Activated T-cell treated with anti-CD3 and anti-CD28 coated beads for 48 hours (primary cell): ENCODE measurements at places on chromosomes 11 and 22.

DNA sequence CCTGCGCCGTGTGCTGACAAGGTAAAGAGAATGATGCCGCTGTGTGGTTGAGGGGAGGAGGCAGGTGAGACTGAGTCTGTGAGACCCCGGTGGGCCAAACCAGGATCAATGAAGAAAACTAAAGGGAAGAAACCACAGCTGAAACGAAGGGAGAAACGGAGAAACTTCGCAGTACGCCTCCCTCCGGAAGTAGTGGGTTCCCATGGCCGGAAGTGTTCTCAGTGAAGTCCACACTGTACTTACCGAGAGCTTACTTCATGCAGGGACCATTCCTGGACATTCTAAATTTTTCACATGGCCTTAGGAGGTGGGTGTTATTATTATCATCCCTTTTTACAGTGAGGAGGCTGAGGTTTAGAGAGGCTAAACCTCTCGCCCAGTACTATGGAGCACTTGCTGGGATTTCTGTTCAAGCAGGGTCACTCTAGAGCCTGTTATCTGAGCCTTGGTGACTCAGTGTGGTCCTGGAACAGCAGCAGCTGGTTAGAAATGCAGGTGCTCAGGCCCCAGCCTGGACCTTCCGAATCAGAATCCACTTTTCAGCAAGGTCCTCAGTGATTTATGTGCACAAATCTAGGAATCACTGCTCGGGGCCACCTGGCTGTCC lies 17.9 kb downstream of the CD5 start:
- no peak for DNase-seq

DNA sequence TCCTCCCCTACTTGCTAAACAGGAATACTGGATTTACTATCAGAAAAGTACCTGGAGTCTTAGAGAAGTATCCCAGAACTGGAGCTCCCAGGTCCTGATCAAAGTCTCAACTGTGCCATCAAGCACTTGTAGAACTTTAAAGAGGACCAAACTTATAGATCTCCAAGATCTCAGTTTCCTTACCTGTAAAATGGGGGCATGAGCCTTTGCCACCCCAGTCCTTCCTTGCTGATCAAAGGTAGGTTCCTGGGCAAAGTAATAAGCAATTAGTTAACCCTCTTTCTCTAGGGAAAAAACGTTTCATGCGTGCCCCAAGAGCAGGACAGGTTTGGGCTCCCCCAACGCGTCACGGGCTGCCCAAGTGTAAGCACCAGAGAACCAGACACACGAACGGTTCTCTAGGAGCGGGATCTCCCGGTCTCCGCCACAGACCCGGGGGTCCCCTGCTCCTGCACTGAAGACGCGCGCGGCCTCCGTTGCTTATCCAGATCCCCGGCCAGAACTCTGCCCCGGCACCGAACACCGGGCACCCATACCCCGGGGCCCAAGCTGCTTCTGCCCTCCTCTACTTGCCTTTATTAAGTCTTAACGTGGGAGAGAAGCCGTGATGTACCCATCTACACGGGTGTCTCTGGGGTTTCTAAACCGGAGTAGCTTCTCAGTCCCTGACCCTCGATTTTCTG lies 505 bp downstream of the ZNF214 start:
- DNase-seq = no peak

DNA sequence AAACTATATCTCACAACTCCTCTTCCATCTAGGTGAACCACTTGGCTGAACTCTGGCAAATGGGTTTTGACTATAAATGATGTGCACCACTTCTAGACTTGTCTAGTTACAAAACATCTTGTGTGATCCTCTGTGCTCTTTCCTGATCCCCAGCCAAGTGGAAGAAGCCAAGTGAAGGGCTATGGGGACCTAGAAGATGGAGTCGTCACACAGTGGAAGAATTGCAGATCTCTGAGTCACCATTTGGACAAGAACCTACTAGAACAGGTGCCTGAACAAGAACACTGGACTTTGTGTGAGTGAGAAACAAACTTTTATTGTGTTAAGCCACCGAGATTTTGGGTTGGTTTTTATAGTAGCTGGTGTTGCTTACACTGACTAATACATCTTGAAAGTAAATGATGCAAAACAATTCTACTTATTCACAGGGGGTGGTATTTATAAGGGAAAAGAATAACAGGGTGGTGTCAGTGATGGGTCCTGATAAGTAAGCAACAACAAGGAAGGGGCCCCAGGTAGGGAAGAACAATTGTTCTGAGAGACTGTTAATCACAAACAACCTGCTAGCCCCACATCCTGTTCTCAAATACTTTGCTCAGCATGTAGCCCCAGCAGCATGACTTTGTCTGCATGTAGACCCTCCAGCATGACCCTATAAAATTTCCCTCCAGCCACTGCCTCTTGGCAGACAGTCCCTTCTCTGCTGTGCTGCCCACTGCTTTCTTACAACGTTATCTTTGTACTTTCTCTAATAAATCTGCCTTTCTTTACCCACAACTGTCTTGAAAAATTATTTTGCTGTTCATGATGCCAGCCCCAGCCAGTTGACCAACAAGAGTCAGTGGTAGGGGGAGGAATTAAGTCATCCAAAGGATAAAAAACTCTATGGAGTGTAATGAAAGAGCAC lies 280.7 kb upstream of the PLET1 start:
- no peak for DNase-seq

DNA sequence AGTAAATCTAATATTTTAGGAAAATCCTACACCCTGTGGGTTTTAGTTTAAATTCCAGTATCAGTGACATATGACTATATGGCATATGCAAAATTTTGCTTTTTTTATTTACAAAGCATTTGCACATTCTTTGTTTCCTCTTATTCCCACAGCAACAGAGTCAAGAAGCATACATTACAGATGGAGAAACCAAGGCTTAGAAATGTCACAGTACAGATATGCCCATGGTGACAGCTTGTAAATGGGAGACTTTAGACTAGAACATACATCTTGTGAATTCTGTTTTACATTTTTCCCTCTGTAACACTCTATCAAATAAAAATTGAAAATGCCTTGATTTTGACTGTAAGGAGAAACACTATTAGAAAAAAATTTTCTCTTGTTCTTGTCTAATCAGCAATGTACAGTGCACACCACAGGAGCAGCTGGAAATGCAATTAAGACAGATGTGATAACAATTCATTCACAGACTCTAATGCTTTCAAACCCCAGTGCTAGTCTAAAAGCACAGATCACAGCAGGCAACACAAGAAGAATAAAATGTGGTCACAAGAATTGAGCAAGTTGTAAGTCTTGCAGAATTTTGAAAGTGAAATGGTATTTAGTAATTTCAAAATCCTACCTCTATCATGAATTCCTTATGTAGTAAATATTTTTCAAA lies 375.9 kb downstream of the LUZP2 start:
- no peak for DNase-seq

- peak; percentile 63 for DNase-seq
Measured at GRCh38 chr11:848380-848931, 5.8 kb downstream of the TSPAN4 start.

GRCh38 chr11:122642472-122642922 lies 13.0 kb upstream of the UBASH3B start:
- DNase-seq = no peak

DNA sequence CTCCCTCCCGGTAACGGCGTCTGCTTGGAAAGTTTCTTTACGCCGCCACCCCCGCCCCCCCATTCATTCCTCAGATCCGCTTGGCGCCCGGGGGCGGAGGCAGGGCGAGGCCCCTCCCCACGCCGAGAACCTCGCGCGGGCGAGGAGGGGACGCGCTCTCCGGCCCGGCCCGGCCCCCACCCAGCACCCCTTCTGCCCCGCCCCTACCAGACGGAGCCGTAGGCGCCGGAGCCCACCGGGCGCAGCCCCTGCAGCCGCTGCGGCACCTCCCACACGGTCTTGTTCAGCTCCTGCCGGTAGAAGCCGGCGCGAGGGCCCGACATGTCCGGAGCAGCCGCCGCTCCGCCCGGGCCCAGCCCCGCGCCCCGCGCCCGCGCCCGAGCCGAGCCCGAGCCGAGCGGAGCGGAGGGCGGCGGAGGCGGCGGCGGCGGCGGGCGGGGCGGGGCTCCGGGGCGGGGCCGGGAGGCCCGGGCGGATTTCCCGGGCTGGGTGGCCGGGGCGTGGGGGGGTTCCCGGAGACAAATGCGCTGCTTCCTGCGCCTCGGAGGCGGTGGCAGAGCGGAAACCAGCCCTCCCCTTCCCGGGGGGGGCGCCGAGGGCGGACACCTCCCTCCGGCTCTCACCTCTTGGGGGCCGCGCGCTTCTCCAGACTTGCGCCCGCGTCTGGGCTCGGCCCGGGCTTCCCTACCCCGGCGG lies at the start of gene MAPK11:
Gene MAPK11 (minus strand): TSS at position 411 of the 696 bp plus-strand sequence. CDS start 88 bp downstream, at position 323.
- DNase-seq = peak; percentile 57

GRCh38 chr22:29630987-29631386 lies 27.6 kb downstream of the NF2 start:
- no peak for DNase-seq

DNA sequence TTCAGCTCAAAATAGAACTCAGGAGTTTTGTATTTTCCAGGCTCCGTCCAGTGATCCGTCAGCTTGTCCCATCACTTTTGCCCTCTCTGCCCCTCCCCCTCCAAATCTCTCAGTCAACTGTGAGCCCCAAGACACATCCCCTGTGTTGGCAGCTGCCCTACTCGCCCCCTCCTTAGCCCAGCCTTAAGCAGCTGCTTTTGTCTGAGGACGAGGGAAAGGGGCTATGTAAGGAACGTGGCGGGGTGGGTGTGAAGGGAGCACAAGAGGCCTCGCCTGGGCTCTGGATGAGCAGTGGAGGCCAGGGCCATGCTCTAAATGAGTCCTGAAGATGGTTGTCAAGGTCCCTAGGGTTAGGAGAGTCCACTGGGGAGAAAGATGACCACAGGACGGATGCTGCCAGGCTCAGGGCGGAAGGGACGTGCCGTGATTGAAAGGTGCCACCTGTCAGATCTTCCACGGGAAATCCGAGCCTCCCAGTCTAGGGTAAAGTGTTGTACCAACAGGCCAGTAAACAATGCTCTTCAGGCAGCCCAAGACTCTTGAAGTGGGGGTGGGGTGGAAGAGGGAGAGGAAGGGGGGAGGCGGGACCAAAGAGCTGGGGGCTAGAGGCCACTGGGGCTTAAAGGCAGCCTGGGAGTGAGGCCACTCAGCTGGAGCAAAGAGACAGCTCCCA lies at the start of gene SMTNL1:
Gene SMTNL1 (plus strand): TSS at position 649 of the 673 bp plus-strand sequence. CDS start 5,048 bp downstream, outside the sequence.
- no peak for DNase-seq

DNA sequence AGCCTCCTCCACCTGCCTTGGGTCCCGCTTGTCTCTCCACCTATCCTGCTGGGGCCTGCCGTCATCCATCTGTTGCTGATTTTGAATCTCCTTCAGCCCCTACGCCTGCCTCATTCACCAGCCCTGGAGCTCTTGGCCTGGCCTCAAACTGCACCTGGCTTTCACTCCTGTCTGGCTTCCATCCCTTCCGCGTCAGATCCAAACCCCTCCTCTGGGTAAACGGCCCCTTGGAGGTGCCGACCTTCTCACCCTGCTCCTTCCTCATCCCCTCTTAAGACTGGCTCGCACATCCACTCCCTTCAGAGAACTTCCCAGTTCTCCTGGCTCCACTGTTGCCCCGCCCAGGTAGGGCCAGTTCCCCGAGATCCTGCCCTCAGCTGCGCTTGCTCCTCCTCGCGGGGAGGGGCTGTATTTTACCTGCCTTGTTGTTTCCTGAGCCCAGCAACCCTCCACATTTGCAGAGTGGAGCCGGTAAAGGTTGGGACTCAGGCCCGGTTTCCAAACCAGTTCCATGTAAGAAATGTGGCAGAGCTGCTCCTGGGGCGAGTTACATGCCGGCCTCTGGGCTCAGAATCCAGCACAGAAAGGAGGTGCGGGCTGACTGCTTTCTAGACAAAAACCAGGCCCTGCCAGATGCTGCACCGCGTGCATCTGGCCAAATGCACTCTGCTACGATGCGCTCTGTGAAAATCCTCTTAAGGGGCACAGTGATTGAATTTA lies 13.9 kb upstream of the SHANK2 start:
- no peak for DNase-seq

- DNase-seq = no peak
Measured at GRCh38 chr11:85182441-85183387, 444.4 kb downstream of the DLG2 start.

- DNase-seq = no peak
Measured at GRCh38 chr11:86192519-86193257, 51.9 kb upstream of the EED start.

DNA sequence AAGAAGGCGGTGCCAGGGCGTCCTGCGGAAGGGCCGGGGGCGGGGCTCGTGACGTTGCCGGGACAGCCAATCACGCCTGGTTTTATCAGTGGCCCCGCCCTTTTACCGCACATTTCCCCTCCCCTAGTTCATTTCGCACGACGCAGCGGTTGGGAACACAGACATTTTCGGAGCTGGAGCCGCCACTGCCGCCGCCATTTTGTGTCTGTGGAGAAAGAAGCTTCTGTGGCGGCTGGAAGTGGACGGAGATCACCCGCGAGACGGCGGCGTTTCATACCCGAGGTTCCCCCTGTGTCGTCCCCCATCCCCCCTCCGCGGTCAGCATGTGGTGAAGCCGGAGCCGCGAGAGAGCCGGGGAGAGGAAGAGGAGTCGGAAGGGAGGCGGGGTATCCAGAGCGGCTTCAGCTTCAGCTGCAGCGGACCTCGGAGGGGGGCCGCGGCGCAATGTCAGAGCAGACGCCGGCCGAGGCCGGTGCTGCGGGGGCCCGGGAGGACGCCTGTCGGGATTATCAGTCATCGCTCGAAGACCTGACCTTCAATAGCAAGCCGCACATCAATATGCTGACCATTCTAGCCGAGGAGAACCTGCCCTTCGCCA lies at the start of gene PCF11:
Gene PCF11 (plus strand): TSS at position 136 of the 598 bp plus-strand sequence. CDS start 309 bp downstream, at position 445.
- no peak for DNase-seq

- DNase-seq = no peak
Measured at GRCh38 chr22:44291674-44292360, 20.9 kb downstream of the SHISAL1 start.

DNA sequence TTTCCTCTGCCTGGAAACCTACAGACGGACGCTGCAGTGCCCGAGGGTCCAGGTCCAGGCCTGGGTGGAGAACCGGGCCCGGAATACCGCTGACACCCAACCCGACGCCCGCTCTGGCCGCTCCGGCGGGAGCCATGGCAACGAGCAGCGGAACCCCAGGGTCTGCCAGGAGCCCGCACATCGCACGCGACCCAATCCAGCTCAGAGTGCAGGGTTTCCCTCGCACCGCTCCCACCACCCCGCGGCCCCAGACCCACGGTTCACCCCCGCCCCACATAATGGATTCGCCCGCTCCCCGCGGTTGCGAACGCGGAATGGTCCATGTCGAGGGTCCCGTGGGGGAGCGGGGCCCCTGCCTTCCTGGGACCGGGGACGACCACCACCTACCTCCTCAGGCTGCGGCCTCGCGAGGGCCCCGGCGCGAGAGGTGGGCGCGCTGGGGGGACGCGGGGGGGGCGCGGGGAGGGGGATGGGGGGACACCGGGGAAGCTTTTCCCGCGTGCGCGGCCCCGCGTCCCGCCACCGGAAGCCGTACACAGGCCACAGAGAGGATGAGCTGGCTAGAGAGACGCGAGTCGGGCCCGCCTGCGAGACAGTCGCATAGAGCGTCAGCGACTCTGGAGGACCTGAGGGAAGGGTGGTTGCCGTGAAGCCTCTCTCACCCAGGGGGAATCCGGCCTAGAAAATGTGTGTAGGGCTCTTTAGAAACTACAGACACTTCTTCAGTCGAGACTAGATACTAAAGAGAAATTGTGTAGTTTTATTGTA lies at the start of gene SSRP1:
Gene SSRP1 (minus strand): TSS at position 550 of the 768 bp plus-strand sequence. CDS start 771 bp downstream, outside the sequence.
- peak; percentile 85 for DNase-seq
